ENCODE measurements at places on chromosomes 5 and 9. TPM values are rescaled to one million over a fixed set of nuclear protein-coding genes. Genes with fewer than 3 reads are reported as not detected.

Gene TAF11L5
- not detected for total RNA-seq

Gene SGCD
- 0.29 TPM for total RNA-seq

Gene CDKN2B
- total RNA-seq = 28.3 TPM

Gene NUTM2F
- not detected for total RNA-seq

Gene MAPK9
- total RNA-seq = 22.5 TPM

Data from kidney epithelial cell (primary cell).